ENCODE measurements at places on chromosomes 6 and 20. TPM values are rescaled to one million over a fixed set of nuclear protein-coding genes. Genes with fewer than 3 reads are reported as not detected.

DNA sequence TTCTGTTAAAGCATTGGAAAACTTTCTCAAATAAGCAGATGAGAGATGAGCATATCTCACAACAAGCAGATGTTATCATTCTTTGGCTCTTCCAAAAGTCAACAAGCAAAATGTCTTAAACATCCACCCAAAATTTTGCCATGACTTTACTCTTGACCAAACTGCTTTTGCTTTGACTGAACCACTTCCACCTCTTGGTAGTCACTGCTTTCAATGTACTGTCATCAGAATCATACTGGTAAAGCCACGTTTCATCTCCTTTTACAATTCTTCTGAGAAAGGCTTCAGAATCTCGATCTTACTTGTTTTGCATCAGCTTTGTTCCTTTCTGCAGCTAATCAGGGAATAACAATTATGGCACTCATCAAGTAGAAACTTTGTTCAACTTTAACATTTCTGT lies 498.5 kb upstream of the GJE1 start:
- no peak for DNase-seq

DNA sequence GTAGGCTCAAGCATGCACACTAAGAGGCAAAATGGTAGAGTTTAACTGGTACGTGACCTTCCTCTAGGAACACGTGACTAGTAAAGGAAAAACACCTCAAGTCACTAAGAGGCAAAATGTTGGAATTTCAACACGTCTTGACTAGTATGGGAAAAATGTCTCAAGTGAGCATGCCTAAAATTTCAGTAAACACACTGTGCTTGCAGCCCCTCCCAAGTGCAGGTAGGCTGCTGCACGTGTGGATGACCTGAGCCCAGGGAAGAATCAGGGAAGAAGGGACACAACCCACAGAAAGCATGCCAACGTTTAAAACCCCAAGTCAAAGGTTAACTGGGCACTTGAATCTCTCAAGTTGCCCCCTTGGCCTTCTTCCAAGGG lies 162.2 kb downstream of the TENT5A start:
- DNase-seq, result no peak

DNA sequence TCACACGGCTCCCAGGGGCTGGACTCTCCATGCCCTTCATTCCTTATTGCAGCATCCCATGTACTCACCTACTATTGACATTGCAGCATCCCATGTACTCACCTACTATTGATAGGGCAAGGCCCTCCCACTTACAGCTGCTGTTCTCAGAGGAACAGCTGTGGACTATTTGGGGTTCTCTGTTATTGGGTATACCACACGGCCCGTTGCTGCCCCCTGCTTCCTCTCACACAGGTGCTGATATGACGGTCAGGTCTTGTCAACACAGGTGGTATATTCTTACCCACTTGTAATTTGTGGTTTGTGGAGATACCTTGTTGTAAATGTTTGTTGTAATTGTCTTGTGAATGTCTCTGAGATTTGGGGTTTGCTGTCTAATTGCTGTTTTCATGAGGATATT lies 18.8 kb downstream of the ALDH5A1 start:
- no peak for DNase-seq

DNA sequence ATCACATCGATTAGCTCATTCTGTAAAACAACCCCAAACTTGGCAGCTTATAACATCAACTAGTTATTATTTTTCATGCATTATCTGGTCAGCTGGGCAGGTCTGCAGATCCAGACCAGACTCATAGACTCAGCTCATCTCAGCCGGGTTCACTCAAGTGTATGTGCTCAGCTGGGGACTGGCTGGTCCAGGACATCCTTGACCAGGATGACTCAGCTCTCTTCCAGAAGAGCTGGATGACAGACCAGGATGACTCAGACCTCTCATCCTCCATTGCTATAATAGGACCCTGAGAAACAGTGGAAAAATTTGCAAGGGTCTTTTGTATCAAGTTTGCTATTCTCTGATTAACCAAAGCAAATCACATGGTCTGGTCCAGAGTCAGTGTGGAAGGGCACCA lies 312.5 kb upstream of the PLCB4 start:
- DNase-seq, result no peak

DNA sequence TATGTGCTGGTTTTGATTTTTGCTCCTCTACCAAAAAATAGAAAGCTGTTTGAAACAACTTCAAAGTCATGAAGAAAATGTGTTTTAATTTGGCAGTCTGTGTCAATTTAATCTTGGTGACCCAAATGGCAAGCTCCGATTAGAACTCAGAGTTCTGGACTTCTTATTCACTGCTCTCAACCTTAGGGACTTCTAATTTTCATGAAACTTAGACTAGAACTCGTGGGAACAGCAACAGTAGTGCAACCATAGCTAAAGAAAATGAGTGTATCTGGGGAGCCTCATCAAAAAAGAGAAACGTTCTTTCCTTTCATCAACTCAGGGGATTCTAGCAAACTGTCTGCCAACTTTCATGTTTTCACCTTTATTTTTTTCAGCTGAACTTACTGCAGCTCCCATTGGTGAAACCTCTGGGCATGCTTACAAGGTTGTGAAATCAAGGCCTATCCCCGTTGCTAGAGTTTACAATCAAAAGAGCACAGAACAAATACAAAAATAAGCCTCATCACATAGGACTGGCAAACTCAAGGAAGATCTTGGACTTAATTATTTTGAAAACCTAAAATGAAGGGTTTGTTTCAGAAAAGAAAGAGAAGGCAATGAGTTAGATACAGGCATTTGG lies 114.0 kb upstream of the HSF2 start:
- no peak for DNase-seq

DNA sequence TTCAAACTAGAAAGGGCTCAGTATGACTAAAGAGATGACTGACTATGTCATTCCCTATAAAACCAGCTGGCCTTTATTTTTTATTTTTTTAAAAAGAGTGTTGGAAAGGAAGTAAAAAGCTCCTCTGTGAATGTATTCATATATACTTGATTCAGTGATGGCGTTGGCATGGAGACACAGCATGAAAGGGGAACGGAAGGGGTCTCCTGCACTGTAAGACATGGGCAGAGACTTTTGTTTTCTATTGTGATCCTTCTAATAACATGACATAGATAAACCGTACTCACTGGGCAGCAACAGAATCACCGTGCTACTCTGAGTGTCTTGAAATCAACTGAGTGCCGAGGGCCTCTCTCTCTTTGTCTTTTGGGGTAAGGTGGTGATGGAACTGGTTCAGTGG lies 228.1 kb upstream of the RIN2 start:
- DNase-seq, result no peak

DNA sequence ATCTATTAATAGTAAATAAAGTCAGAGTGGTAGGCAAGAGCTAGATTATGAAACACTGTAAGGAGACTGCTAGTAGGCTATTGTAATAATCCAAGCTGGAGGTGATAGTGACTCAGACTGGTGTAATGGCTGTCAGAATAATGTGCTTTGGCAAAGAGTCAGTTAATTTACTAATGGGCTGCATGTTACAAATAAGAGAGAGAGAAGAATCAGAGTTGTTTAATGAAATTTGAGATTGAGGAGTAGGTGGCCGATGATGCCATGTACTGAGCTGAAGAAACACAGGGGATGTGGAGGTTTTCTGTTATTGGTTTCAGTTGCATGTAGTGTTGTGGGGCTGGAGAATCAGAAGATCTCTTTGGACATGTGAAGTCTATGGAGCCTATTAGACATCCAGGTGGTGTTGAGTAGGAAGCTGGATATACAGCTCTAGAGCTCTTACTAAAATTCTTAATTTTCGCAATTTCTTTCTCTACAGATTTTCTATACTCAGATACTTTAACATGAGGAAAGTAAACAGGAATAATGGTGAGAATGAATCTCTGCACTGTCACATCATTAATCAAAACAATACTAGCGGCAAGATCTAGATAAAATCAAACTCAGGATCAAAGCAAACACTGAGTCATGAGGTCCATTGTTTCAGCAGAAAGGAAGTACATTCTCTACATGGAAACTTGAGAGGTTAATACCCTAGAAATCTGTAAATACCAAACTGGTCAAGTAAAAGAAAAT lies 167.7 kb downstream of the SIM1 start:
- DNase-seq, result no peak

GRCh38 chr20:23331450-23332350 lies 18.9 kb upstream of the NXT1 start:
- DNase-seq, result no peak

GRCh38 chr6:152293404-152293803 lies 343.8 kb downstream of the SYNE1 start:
- DNase-seq, result no peak

GRCh38 chr6:53975941-53976615 lies 135.2 kb upstream of the MLIP start:
- no peak for DNase-seq

GRCh38 chr20:20161611-20162010 lies 109.3 kb downstream of the CFAP61 start:
- no peak for DNase-seq

- DNase-seq, result no peak
Measured at GRCh38 chr20:48623176-48623905, 204.5 kb downstream of the PREX1 start.

GRCh38 chr6:18493925-18494324 lies 106.8 kb downstream of the RNF144B start:
- no peak for DNase-seq

GRCh38 chr20:21004386-21005076 lies 101.6 kb downstream of the LINC00237 start:
- no peak for DNase-seq

GRCh38 chr6:145212813-145213212 lies 522.5 kb downstream of the EPM2A start:
- DNase-seq, result no peak

DNA sequence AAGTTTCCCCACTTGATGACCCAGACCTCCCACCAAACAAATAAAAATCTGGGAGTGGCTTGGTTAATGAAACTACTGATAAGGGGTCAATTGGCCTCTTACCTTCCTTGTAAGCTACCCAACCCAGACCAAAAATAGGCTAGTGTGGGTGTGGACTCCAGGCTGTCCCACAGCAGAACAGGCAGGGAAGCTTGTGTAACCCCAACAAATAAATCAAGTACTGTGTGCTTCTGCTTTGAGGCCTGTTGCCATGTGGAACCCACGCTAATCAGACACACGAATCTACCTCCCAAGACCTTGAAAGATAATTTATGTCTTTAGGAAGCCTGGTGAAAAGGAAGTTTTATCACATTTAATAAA lies 33.7 kb upstream of the PAQR8 start:
- DNase-seq, result no peak

Gene C20orf202
- not detected for total RNA-seq

Gene TNFRSF21
- total RNA-seq, result 0.96 TPM

Gene ADGRF5
- not detected for total RNA-seq

Gene NRSN1
- total RNA-seq, result not detected

Gene SIRPD
- 0.55 TPM for total RNA-seq

Gene SIM1
- total RNA-seq, result not detected

Gene PTCHD4
- total RNA-seq, result not detected

Gene CAGE1
- total RNA-seq, result 0.38 TPM

Gene TTBK1
- not detected for total RNA-seq

Gene CAP2
- not detected for total RNA-seq
